ENCODE measurements at places on chromosomes 11 and 22.

DNA sequence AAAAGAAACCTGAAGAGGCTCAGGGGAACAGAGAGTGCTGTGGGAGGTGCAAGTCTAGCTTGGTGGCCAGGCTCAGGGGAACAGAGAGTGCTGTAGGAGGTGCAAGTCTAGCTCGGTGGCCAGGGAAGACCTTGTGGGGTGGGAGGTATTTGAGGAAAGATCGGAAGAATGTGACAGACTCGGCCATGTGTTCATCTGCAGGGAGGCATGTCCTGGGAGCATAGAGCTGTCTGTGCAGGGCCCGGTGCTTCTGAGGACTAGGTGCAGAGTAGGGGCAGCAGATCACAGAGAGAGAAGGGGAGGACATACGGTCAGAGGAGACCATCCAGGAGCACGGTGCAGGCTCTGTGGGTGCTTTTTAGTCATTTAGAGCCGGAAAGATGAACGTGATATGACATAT lies 10.8 kb downstream of the IFITM10 start:
- no peak for DNase-seq

DNA sequence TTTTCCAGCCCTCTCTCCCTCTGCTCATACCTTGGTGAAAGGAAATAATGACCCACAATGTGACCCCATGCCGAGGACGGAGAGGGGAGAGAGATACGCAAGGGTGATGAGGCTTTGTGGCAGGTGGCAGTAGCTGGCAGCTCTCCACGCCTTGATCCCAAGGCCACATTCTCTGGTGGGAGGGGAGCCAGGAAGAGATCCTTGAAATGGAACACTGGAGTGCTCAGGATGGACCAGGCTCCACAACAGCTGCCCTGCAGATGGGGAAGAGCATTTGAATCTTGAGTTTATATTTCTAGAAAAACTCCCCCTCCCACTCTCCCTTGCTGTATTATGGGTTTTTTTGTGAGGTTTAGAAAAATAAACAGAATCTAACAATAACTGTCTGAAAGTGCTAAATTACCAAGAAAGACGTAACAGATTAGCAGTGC lies 61.6 kb upstream of the CDON start:
- DNase-seq = no peak

DNA sequence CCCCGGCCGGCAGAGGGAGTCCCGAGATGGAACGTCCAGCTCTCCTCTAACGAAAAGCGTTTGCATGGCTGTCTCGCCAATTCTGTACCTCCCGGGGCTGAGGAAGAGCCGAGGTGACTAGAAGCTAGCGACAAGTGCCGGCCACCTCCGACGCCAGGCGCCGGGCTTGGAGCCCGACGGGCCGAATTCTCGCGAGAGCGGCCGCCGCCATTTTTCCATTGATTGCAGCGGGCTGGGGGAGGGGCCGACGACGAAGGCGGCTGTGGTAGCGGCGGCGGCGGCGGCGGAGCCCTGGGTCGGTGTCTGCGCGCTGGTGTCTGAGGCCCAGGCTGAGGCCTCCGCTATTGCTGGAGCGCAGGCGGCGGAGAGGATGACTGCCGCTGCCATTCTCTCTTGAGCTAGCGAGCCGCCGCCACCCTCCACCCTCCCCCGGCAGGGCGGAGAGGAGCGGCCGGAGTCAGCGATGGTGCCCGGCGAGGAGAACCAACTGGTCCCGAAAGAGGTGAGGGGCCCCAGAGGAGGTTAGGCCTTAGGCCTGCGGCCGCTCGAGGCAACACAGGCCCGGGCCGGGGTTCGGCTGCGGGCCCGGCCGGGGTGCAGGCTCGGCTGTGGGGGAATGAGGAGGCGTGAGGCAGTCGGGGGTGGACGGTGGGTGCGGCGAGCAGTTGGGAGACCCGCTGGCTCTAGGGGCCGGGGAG lies at the start of gene USP47:
USP47 (plus strand) TSS at position 250 of the 698 bp plus-strand sequence; CDS start at position 464, 214 bp downstream.
- DNase-seq = peak; percentile 63

GRCh38 chr11:117949062-117949461 lies 19.9 kb upstream of the TMPRSS13 start:
- no peak for DNase-seq

- no peak for DNase-seq
Measured at GRCh38 chr22:31651664-31652063, 10.4 kb downstream of the PISD start.

DNA sequence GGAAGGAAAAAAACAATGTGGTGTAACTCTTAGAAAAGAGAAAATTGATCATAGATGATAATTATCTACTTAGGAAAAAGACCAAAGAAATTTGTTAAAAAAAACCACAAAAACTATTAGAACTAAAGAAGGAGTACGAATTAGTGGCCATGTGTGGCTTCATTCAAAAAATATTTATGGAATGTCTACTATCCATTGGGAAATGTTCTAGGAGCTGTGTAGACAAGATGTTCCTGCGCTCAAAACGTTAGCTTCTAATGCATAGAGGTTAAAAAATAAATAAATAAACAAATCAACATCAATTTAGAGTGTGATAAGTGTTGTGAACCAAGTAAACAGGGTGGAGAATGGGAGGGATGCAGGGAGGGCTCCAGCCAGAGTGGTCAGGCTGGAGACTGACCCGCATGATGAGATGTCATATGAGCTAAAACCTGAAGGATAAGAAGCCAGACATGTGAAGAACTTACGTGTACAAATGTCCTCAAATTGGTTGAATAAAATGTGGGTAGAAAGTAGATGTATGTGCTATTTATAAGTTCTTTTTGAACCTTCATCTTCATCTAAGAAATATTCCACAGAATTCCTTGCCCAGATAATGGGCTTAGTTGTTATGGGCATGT lies 4.3 kb upstream of the EXPH5 start:
- no peak for DNase-seq

- DNase-seq = no peak
Measured at GRCh38 chr11:19980957-19981669, 179.2 kb downstream of the DBX1 start.

- DNase-seq = no peak
Measured at GRCh38 chr22:47115921-47116320, 353.5 kb downstream of the TBC1D22A start.

DNA sequence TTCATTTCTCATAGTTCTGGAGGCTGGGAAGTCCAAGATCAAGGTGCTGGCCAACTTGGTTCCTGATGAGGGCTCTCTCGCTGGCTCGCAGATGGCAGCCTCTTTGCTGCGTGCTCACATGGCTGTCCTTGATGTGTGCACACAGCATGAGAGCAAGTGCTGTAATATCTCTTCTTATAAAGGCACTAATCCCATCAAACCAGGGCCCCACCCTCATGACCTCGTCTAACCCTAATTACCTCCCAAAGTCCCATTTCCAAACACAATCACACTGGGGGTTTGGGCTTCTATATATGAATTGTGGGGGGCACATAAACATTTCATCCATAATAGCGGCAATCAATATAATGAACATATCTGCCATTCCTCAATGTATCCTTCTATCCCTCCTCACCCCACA lies 1062.1 kb downstream of the BRD1 start:
- no peak for DNase-seq

DNA sequence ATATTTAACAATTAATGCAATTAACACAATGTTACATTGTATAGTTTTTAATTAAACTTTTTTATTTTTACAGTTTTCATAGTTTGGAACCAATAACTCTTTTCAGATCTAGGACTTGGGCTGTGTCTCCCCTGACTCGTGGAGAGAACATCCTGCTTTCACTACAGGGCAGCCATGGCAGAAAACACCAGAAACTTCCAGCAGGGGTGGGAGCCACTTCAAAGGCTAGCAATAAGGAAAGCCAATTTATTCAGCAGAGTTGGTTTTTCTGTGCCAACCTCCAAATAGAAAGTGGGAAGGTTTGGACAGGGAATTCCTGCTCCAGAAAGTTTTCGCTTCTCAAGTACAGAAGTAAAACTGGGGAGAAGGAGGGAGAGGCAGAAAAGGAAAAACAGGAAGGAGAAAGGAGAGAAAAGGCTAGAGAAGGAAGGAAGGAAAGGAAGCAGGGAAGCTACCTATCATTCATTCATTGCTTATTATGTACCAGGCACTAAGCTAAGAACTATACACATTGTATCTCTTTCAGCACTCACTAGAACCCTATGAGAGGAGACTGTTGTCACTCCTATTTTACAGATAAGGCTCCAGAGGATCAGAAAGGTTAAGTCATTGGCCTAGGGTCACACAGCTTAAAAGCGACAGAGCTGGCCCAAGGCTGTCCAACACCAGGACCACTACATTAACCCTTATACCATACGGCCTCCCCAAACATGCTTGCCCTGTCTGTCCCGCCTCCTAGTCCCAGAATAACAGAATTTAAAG lies 54.8 kb upstream of the CREB3L1 start:
- no peak for DNase-seq

DNA sequence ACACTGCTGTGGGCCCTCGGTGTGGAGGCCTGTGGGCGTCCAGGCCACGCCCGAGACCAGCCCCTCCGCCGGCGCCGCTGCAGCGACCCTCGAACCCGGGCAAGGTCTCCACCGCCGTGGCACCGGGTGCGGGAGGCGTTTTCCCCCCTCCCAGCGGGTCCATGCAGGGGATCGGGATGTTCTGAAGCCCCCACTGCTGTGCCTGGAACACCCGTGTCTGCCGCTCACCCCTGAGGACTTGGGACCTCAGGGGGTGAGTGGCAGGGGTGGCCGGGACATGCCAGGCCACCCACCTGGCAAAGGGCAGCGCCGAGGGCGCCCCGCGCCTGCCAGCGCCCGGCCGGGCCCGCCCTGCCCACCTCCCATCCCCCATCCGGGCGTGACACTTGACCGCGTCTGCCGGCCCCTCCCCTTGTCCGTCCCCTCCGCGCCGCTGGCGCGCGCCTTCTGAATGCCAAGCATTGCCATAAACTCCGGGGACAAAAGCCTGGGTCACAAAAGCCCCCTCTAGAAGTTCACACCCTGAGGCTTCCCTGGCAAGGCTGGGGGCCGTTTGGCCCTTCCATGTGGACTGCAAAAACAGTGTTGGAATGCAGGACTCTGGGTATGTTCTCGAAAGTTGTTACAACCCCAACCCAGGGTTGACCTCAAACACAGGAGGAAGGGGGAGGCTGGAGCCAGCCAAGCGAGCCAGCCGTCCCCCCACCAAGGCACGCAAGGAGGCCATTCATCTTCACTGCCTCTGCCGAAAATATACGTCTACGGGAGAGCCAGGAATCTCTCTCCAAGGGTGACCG lies 819 bp upstream of the KCNQ1OT1 start:
- no peak for DNase-seq

- no peak for DNase-seq
Measured at GRCh38 chr22:43616645-43617044, 195.5 kb downstream of the EFCAB6 start.

- DNase-seq = no peak
Measured at GRCh38 chr11:49208006-49208721, at the start of gene FOLH1. Gene FOLH1 (minus strand): TSS chr11:49208602. CDS start chr11:49208409, 193 bp downstream.

- DNase-seq = no peak
Measured at GRCh38 chr11:114090225-114090910, 30.9 kb downstream of the ZBTB16 start.

DNA sequence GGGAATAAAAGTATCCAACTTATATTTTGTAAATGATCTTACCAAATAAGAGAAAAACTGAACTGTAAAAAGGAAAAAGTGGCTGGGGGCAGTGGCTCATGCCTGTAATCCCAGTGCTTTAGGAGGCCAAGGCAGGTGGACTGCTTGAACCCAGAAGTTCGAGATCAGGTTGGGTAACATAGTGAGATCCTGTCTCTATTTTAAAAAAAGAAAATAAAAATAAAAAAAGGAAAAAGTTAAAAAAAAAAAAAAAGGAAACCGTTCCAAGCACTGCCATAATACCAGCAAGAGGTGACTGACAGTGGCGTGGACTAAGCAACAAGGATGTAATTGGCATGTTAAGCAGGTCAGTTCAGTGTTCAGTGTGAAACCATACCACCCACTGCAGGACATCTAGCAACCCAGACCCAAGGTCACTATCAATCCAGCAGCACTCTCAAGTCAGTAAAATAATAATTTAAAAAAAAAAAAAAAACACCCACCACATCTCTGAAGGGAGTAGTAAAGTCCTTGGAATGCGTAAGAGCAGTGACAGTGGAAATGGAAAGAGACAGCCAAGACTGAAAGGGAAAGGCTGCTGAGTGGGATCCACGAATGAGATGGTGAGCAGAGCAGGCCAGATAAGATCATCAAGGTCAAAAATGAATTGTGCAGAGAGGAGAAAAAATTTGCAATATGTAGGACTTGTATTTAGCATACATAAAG lies 43.6 kb downstream of the MAPK1 start:
- DNase-seq = no peak

GRCh38 chr11:70742553-70743291 lies 344.4 kb downstream of the CTTN start:
- DNase-seq = no peak

GRCh38 chr22:40728731-40729189 lies 49.5 kb downstream of the MCHR1 start:
- DNase-seq = no peak

- no peak for DNase-seq
Measured at GRCh38 chr22:48981371-48982061, 846.2 kb downstream of the BRD1 start.

DNA sequence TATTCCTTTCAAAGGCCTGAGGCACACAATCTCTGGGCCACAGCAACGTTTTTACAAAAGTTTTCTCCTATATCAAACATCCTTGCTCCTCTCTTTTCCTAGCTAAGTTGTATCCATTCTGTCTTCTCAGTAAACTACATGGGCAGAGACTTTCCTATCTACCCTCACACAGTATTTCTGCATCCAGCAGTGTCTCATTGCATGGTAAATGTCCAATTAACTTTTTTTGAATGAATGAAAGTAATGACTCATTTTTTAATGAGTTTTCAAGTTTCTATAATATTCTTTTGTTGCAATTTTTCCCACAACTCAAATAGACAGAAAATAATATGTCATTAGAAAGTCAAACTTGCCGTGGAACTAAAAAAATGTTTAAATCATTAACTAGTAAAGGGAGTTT lies 688.6 kb downstream of the JRKL start:
- no peak for DNase-seq

GRCh38 chr22:25085930-25086901 lies 113.4 kb upstream of the CRYBB3 start:
- no peak for DNase-seq

DNA sequence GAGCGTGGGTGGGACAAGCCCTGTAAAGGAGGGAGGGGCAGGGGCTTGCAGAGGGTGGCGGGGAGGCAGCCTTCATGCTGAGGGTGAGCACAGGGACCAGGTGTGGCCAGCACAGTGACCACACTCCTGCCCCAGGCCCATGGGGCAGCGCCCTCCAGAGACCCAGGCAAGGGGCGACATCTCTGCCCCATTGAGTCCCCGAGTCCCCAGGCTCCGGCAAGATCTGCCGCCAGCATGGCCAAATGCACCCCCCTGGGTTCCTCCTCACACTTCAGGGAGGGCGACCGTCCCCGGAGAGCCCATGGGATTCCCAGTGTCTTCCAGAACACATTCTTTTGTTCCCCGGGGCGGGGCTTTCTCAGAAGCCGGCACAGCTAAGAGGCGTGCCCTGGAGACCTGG lies 362.5 kb downstream of the TBC1D22A start:
- no peak for DNase-seq

Measured in amniotic stem cell (primary cell).